ENCODE measurements at places on chromosomes 12 and 14. TPM values are rescaled to one million over a fixed set of nuclear protein-coding genes. Genes with fewer than 3 reads are reported as not detected.

DNA sequence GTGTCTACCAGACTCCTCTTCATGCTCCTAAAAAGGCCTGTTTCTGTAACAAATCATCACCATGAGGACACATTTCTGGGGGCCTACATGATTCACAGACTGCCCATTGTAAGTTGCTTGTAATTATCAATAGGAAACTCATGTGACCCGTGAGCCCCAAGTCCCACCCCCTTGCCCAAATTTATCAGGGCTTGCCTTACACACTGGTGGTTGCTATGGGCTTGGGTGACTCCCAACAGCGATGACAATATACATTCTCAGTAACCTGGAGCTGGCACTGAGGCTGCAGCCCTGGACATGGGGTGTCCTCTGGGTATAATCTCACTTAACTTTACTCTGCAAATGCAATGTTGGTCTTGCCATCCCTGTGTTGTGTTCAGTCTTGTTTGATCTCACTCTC is 149.2 kb downstream of the NRXN3 start:
- H3K36me3 ChIP-seq: no peaks in the 10 kb centered on the region
- H3K27me3 ChIP-seq: no peaks in the 10 kb centered on the region
- no peak overlapping the region for H3K4me3 ChIP-seq
- no peak for DNase-seq

DNA sequence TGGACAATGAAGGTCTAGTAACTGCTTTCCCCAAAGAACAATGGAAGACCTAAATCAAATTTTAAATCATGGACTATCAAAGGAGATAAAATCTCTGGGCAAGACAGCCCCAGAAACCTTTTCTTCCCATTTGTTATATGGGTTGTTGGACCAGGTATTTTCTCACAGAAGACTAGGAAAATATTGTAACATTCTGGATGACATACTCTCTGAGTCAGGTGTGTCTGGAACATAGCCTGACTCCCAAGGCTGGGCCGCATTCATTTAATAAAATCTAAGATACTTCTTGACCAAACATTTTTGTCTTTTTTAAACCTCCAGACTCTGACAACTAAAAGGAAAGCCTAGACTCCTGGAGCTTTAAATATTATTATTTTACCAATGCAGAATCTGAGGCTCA is 87.9 kb downstream of the ATP23 start:
- no peak overlapping the region for H3K27ac ChIP-seq
- H3K4me3 ChIP-seq: no peak overlapping the region
- H3K27me3 ChIP-seq: no peaks in the 10 kb centered on the region
- H3K36me3 ChIP-seq: no peaks in the 10 kb centered on the region
- H3K4me1 ChIP-seq: no peaks in the 10 kb centered on the region
- DNase-seq: no peak

GRCh38 chr12:68745376-68745903 is 536 bp upstream of the SLC35E3 start:
- no peaks in the 10 kb centered on the region for H3K27me3 ChIP-seq
- peak overlapping the region; percentile 82 for H3K4me3 ChIP-seq
- H3K27ac ChIP-seq: peak overlapping the region; percentile 60
- DNase-seq: no peak

- H3K36me3 ChIP-seq: no peaks in the 10 kb centered on the region
- H3K4me1 ChIP-seq: no peaks in the 10 kb centered on the region
- DNase-seq: no peak
- no peak overlapping the region for H3K27ac ChIP-seq
- H3K27me3 ChIP-seq: no peaks in the 10 kb centered on the region
Observed at GRCh38 chr12:107564946-107565345, 120.7 kb upstream of the PWP1 start.

DNA sequence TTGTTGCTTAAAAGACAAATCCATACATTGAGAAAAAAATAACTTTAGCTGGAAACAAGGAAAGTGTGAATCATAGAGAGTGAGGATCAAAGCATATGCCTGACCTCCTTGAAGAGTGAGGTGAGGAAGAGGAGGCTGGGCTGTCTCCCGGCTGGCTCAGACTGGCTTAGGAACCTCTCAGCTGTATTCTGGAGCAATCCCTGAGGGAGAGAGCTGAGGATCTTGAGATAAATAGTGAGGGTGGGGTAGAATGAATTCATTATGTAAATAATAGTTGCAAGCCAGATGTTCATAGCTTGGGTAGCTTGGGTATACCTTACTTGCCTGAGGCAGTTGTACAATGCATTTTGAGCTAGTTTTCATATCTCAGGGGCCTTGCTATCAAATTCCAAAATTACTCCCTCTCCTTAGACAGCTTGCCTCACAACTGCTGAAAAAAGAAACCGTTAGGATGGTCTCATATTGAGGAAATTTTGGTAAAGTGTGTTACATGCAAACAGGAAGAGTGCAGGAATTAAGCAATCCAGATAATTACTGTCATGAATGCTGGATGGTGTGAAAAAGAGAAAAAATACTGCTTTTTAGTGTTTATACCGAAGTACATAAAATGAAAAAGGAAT is 30.5 kb upstream of the SLC15A5 start:
- no peak overlapping the region for H3K27ac ChIP-seq
- H3K36me3 ChIP-seq: no peaks in the 10 kb centered on the region
- no peaks in the 10 kb centered on the region for H3K27me3 ChIP-seq
- H3K4me1 ChIP-seq: no peaks in the 10 kb centered on the region

- no peaks in the 10 kb centered on the region for H3K36me3 ChIP-seq
- peaks cover 4% of the 10 kb centered on the region for H3K4me1 ChIP-seq
- no peak overlapping the region for H3K27ac ChIP-seq
- H3K4me3 ChIP-seq: no peak overlapping the region
- DNase-seq: no peak
Observed at GRCh38 chr12:24206621-24207020, 257.2 kb upstream of the SOX5 start.

LBHD2 gene
- not detected for total RNA-seq

OTOGL gene
- total RNA-seq: 0.81 TPM

PLEKHD1 gene
- total RNA-seq: 0.14 TPM

ITGB7 gene
- total RNA-seq: 8.3 TPM

GLS2 gene
- total RNA-seq: 0.85 TPM

PLA2G1B gene
- not detected for total RNA-seq

Measured in thoracic aorta (tissue), 2 donors.